RCC 7860 (cell line): ENCODE measurements at places on chromosomes 4 and X.

- DNase-seq: peak; percentile 34
Measured at GRCh38 chrX:34528081-34528480, 129.0 kb downstream of the TMEM47 start.

DNA sequence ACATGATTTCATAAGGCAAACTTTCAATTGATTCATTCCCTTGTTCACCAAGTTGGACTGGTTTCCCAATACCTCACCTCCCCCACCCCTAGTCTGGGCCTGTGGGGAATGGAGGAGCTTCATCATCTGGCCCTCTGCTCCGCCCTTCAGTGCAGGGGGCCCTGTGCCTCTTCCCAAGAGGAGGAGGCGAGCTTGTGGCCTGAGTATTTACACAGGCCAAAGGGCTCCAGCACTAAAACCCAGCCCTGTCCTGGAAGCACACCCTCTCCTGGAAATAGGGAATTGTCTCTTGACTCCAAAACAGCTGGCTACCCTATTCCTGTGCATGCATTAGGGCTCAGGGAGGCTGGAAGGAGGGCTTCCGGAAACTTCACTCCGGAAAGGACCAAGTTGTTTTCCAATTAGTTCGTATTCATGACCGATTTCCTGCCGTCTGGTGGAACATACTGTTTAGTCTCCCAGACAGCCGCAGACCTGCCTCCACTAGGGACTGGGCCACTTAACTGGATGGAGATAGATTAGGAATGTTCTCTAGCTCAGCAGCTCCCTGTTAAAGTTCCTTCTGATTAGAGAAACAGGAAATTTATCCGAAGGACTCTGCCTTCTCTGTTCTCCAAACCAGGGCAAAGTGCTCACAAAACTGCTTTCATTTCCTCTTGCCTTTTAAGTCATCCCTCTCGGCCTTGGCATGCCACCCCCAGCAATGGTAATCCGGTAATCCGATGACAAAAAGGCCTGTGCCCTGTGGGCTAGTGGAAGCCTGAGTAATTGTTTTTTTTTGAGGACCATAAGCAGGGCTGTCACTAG, 5.8 kb downstream of the SRPX2 start:
- DNase-seq: no peak

DNA sequence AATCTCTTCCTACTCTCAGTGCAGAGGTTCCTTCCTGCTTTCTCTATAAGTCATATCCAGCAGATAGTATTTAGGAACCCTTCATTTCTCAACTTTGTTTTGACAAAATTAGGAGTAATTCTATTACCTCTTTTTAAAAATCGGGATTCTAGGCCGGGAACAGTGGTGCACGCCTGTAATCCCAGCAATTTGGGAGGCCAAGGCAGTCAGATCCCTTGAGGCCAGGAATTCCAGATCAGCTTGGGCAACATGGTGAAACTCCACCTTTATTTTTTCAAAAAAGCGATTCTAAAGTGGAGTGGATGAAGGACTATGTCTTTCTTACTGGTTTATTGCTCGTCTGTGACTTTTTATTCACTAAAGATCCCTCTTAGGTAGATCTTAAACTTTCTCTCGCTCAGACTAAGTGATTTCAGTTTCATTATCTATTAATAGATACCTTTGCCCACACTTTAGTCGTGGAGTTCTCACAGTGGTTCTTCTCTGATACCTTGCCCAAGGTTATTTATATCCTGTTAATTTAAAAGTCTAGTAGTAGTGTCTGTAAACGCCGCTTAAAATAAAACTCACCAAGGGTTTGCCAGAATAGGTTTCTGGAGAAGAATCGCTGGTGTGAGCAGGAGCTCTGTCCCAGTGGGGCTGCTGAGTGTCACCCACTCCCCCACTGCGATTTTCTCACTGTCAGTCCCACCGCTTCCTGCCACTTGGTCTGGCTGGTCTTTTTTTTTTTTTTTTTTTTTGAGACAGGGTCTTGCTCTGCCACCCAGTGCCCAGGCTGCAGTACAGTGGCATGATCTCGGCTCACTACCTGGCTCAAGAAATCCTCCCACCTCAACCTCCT, 27.0 kb upstream of the TMEM131L start:
- DNase-seq: no peak

GRCh38 chr4:185950891-185951290, 118.1 kb upstream of the TLR3 start:
- no peak for DNase-seq

- no peak for DNase-seq
Measured at GRCh38 chr4:125010796-125011503, 298.4 kb upstream of the ANKRD50 start.

- DNase-seq: no peak
Measured at GRCh38 chrX:40278340-40279090, 180.8 kb upstream of the BCOR start.

GRCh38 chrX:65706041-65706828, 38.8 kb downstream of the MSN start:
- peak; percentile 92 for DNase-seq

- DNase-seq: no peak
Measured at GRCh38 chr4:25489253-25489797, 112.3 kb downstream of the ANAPC4 start.

DNA sequence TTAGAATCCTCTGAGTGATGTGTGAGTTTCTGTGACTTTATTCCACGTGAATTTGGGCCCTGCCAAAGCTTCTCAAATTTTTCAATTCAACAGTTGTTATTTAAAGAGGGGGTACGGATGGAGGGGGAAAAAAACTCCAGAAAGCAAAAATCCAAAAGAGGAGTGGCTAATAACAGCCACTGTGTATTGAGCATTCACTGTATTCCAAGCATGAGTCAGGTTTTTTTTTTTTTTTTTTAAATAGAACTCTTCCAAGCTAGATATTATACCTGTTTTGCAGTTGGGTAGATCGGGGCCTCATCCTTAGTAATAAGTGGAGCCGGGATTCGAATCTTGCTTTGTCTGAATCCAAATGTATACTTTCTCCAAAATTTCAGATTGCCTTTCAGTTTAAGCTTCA, 6.4 kb upstream of the RHOH start:
- DNase-seq: no peak

GRCh38 chr4:2689114-2689513, 67.0 kb downstream of the TNIP2 start:
- no peak for DNase-seq

DNA sequence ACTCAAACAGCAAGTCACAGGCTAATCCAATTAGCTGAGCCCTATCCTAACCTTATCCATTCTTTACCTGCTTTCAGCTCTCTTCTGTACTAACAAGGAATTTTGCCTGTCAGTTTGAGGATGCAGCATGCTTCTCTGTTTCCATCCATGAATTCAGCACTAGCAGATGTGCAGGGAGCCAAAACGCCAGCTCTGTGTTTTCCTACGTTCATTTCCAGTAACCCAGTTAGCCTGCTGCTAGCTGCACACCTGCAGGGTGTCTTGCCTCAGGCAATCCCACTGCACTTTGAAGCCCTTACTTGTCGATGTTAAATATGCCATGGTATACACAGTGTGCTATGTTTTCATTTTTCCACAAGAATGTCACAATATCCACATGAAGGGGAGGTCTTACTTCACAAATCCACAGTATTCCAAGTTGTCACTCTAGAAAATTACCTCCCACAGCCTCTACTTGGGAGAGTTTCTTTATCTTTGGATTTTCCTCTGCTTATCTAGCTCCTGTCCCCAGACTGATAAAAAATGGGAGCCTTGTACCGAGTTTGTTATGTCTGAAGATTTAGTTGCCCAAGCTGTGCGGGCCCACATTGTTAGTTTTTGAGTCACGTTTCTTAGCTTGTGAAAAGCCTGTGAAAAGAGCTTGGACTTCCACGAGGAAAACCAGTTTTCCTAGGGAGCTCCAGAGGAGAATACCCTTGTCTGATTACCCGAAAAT, 127.6 kb upstream of the HHIP start:
- no peak for DNase-seq

- DNase-seq: no peak
Measured at GRCh38 chr4:99088023-99088449, 552 bp downstream of the ADH5 start.

- DNase-seq: no peak
Measured at GRCh38 chrX:46648660-46649059, 75.1 kb downstream of the CHST7 start.

DNA sequence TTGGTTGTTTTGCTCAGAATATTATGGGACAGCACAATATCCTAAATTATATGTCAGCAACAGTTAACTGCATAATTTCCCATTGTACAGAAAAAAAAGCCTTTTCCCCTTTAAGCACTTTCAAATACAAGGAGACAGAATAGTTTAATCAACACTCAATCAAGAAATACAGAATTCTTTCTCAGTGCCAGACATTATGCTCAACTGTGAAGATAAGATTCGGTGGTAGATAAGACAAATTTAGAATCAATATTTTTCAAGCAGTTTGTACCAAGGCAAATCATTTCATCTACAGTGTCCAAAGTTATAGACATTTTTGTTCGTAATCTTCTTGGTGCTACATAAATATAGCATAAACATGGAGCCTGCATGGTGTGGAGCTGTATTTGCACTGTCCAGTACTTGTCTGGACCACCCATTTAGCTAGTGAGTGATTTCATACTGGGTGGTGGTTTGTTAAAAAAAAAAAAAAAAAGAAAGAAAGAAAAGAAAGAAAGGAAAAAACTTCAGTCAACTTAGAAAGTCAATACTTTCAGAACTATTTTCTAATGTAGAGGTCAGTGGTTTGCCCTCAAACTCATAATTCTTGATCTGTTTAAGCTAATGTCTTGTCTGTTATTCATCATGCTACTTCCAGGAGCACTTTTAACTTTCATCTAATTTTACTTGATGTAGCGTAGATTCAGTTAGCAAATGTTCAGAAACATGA, 522.9 kb downstream of the FAT4 start:
- DNase-seq: no peak

- no peak for DNase-seq
Measured at GRCh38 chr4:128908735-128909134, 99.2 kb downstream of the JADE1 start.

- DNase-seq: no peak
Measured at GRCh38 chr4:134591326-134591725, 389.7 kb upstream of the PABPC4L start.

GRCh38 chrX:153820601-153821000, 9.7 kb downstream of the PDZD4 start:
- no peak for DNase-seq

- no peak for DNase-seq
Measured at GRCh38 chrX:23908219-23909004, 606 bp downstream of the CXorf58 start.

GRCh38 chr4:121707344-121707743, 10.6 kb upstream of the ANXA5 start:
- DNase-seq: no peak

- DNase-seq: no peak
Measured at GRCh38 chr4:27145597-27145996, 285.0 kb downstream of the STIM2 start.

- DNase-seq: no peak
Measured at GRCh38 chr4:76105652-76106051, 31.1 kb downstream of the ART3 start.

- DNase-seq: no peak
Measured at GRCh38 chr4:24836661-24837242, 41.4 kb downstream of the SOD3 start.

- DNase-seq: no peak
Measured at GRCh38 chr4:11297627-11298026, 131.1 kb downstream of the HS3ST1 start.

- DNase-seq: no peak
Measured at GRCh38 chr4:133402616-133403015, 253.5 kb downstream of the PCDH10 start.

DNA sequence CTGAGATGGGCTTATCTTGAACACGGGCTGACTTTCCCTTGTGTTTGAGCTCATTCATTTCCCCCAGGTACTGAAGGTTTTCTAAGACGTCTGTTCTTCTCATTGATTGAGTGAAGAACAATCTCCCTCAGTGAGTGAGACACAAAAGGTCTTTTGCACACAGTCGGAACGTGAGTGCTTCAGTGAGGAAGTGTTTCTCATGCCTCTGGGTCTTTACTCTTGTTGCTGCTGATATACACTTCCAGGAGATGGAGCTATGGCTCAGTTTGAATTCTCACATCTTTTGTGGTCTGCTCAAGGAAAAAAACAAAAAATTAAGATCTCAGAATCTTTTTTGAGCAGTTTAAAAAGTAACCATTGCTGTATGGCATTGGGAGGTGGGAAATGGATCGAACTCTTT, 981.9 kb upstream of the TENM3 start:
- DNase-seq: no peak

DNA sequence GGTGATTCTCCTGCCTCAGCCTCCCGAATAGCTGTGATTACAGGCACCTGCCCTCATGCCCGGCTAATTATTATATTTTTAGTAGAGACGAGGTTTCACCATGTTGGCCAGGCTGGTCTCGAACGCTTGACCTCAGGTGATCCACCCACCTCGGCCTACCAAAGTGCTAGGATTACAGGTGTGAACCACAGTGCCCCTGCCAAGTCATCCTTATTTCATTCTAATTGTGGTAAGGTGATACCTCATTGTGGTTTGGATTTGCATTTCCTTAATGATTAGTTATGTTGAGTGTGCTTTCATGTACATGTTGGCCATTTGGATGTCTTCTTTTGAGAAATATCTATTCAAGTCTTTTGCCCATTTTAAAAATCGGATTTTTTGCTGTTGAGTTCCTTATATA, 93.0 kb downstream of the USP9X start:
- DNase-seq: no peak

DNA sequence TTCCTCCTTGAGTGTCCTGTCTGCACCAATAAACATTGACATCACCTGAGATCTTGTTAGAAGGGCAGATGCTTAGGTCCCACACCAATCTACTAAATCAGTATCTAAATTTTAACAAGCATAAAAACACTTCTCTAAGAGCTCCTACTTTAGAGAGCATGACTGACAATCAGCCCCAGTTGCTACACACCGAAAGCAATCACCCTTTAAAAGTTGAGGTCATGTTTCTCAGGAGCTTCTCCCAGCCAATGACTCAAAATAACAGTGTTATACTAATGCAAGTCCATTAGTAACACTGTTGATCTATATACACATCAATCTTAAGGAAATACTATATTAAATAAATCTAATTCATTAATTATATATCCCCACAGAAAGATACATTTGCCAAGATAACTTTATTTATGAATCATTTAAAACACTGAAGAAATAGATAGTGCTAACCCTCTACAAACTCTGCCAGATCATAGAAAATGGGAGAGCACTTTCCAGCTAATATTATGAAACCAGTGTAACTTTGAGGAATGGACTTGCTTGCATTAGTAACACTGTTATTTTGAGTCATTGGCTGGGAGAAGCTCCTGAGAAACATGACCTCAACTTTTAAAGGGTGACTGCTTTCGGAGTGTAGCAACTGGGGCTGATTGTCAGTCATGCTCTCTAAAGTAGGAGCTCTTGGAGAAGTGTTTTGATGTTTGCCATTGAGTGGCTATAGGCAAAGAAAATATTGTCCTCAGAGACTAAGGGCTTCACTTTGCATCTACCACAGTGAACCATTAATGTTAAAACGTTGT, 109.8 kb upstream of the HDX start:
- no peak for DNase-seq

DNA sequence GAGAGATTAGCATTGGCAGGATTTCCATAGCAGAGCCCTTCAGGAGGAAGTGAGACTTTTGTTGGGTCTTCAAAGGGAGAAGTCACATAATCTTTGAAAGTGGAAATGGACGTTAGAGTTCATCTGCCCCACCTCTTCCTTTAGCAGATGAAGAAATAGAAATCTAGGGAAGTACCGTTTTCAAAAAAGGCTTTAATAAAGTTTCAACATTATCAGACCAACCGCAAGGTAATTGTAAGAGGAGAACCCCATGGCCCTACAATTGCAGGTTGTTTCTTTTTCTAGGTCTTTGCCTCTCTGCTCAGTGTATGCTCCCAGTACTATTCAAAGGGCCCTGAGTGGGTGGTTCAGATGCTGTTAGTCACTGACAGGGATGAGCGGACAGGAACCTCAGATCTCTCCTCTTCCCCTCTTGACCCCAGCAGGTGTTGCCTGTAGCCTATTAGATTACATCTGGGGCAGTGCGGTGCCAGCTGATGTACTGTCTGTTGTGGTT, 48.6 kb upstream of the AP1S2 start:
- no peak for DNase-seq
